ENCODE measurements at places on chromosomes 6 and 20.

GRCh38 chr6:21437581-21437980, 156.0 kb upstream of the SOX4 start:
- no peak for DNase-seq

DNA sequence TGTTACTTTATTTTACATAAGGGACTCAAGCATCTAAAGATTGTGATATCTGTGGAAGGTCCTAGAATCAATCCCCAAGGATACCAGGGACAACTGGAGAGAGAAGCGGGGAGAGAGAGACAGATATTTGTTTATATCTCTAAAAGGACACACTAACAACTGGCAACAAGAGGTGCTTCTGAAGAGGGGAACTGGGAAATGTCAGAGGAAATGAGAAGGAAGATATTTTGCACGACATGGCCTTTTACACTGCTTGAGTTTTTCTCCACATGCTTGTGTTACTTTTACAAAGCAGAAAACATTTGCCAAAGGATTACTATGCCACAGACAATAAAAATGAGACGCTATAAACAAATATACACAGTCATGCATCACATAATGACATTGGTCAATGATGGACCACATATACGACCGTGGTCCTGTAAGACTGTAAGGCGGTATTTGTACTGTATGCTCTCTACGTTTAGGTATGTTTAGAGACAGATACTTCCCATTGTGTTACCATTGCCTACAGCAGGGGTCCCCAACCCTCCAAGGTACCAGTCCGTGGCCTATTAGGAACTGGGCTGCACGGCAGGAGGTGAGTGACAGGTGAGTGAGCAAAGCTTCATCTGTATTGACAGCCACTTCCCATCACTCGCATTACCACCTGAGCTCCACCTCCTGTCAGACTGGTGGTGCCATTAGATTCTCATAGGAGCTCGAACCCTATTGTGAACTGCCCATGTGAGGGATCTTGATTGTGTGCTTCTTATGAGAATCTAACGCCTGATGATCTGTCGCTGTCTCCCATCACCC, 64.6 kb upstream of the PTPN1 start:
- DNase-seq = no peak

- DNase-seq = no peak
Measured at GRCh38 chr20:41048461-41049301, 20.1 kb downstream of the TOP1 start.

DNA sequence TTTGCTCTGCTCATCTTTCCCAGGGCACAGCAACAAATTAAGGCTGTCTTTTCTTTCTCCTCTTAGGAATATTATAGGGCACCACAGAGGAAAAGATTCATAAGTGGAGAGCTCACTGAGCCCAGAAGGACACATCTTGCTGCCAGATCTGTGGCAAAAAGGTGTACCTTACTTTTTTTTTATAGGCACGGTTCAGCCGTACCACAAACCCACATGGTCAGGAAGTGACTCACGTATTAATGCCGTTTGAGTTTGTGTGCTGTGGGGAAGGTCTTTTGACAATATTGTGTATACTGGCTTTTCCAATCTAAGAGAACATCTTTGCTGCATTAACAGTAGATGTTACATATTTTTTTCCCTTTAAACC, 28.4 kb downstream of the PAQR8 start:
- no peak for DNase-seq

DNA sequence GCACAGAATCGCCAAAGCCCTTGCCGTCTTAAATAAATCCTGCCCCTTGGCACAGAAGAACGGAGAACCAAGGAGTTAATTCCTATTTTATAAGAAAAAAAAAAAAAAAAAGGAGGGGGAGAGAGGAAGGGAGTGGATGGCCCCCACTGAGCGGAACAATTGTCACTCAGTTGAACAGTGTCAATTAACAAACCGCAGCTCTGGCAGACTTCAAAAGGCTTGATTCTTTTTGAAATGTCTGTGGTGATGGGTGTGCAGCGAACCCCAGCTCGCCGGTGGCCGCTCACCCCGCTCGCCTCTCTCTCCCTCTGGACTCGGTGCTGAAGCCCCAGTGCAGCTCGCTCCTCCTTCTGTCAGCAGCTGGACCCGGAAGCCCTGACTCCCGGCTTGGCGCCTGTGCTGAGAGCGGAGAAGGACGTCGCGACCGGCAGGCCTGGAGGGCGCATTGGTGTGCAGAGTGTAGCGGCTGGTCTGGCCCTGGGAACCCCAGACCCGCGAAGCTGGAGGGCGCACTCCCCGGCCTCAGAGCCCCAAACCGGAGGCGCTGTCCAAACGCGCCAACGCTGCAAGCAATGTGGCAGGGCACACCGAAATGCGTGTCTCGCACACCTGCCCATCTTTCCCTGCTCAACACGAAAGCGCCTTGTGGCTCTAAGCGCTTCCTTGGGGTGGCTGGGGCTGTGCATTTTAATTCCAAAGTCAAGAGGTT, 3.4 kb downstream of the LINC00237 start:
- peak; percentile 72 for DNase-seq

DNA sequence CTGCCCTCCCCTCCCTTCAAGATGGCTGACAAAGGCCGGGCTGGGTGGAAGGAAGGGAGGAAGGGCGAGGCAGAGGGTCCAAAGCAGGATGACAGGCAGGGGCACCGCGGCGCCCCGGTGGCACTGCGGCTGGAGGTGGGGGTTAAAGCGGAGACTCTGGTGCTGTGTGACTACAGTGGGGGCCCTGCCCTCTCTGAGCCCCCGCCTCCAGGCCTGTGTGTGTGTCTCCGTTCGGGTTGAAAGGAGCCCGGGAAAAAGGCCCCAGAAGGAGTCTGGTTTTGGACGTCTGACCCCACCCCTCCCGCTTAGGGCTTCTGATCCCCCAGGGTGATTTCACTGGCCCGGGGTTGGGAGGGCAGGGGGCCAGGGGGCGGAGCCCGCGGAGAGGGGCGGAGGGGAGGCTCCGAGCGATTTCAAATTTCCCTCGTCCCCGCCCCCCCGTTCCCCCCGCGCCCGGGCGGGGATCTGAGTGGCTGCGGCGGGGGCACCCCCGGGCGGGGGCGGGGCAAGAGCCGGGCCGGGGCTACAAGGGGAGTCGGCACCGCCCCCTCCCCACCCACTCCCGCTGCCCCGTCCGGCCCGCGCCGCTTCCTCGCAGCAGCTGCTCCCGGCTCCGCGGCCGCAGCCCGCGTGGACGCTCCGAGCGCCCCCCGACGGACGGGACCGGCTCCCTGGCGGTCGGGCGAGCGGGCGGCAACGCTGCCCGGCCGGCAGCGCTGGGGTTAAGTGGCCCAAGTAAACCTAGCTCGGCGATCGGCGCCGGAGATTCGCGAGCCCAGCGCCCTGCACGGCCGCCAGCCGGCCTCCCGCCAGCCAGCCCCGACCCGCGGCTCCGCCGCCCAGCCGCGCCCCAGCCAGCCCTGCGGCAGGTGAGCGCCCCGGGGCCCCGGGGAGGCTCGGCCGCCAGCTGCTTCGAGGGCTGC, at the start of gene DNMT3B:
Gene DNMT3B (plus strand): TSS at position 555 of the 923 bp plus-strand sequence. CDS start 17,939 bp downstream, outside the sequence.
- peak; percentile 97 for DNase-seq

DNA sequence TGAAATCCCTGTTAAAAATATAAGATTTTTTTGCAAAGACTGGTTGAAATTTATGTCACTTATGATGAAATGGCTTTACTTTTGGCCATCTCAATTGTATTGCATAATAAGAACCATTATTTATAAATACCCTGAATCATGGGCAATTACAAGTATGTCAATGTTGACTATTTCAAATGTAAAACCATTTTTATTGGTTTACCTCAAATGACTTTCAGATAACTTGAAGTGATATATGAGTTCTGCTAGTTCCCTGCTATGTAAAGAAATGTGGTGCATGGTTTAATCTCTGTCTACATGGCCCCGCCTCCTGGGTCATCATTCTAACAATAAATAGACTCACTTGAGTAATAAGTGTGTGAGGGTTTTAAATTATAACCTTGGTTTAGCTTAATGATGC, 275.6 kb upstream of the PREP start:
- DNase-seq = no peak

DNA sequence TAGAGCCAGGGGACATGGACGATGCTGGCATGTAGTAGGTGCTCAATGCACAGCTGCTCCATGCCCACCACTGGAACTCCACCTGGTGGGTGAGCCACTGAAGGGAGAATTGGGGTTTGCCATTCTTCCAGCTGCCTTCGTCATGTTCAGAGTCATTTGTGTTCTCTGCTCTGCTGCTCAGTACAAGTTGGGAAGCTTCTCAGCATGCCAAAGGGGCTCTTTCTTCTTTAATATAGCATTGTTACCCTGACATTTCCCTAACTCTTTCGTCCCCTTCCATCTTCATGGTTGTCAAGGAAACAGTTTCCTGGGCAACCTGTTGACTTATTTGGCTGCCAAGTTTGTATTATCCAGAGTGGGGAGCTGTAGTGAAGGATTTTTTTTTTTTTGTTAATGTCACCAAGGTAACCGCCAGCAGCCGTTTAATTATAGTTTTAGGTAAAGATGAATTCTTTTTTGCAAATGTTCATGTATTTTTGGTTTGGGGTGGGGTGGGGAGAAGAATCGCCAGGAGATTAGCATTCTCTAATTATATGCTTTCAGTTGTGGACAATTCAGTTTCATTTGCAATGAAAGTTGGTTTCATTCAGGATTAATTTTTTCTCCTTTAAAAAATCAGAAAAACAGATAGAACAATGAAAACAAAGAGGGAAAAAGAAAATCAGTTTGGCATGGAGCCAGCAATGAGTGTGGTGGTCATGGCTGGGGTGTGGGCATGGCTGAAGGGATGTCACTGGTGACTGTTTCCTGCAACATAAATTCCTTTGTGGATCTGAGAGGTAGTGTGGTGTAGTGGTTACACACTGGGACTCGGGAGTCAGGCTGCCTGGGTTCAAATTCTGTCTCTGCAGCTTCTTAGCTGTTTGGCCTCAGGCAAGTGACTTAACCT, 73.0 kb upstream of the KCNG1 start:
- DNase-seq = no peak

- DNase-seq = no peak
Measured at GRCh38 chr6:158978757-158979156, 21.2 kb downstream of the RSPH3 start.

GRCh38 chr20:24985802-24986201, 6.7 kb downstream of the APMAP start:
- no peak for DNase-seq

DNA sequence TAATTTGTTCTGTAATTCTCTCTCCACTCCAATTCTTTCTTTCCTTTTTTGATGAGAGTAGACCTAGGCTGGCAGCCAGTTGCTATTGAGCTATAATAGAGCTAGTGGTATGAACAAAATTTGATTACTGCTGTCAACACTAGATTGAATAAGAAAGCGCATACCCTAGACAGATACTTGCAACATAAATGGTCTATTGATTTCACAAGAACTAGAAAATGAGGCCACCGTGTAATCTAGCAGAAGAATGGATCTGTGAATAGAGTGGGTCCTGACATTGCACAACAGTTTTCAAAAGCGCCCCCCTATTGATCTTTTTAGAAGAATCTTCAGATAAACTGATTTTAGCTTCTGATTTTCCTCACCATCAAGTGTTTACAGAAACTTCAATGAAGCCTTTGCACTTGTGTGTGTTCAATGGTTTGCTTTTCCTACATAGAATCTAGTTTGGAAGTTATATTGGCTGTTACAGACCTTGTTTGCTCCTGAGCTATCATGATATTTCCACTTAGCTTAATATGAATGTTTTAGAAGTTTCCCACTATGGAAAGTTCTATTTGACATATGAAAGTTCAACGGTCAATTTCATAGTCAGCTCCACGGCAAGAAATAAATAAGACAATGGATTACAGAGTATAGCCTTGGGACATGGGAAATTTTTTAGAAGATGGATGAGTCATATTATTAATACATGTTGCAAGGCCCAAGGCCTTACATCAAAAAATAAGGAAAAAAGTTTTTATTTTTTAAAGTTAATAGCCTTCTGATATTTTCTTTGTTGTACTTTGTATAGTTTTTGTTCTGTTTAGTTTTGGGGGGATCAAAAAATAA, 55.6 kb downstream of the UTRN start:
- DNase-seq = no peak

DNA sequence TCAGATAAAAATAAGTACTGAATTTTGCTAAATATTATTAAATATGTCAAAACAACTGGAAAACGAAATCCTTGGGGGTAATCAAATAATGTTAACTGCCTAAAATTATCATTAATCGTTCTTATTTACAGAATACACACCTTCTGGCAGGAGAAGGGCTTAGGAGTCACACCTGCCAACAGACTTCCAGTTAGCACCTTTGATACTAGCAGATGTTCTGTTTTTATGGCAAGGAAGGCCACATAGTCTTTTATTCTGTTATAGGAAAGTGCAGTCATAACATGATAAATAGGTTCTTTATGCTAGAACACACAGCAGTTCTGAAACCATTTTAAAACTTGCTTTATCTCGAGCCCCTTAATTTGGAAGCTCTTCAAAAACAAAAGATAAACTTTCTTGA, 464.1 kb downstream of the UTRN start:
- no peak for DNase-seq

GRCh38 chr6:148790817-148791216, 44.0 kb downstream of the UST start:
- no peak for DNase-seq

- DNase-seq = no peak
Measured at GRCh38 chr6:19587238-19587942, 249.8 kb upstream of the ID4 start.

- peak; percentile 29 for DNase-seq
Measured at GRCh38 chr6:29974901-29975560, 32.7 kb downstream of the HLA-A start.

- DNase-seq = peak; percentile 71
Measured at GRCh38 chr6:52503851-52504781, 72.7 kb downstream of the TRAM2 start.

DNA sequence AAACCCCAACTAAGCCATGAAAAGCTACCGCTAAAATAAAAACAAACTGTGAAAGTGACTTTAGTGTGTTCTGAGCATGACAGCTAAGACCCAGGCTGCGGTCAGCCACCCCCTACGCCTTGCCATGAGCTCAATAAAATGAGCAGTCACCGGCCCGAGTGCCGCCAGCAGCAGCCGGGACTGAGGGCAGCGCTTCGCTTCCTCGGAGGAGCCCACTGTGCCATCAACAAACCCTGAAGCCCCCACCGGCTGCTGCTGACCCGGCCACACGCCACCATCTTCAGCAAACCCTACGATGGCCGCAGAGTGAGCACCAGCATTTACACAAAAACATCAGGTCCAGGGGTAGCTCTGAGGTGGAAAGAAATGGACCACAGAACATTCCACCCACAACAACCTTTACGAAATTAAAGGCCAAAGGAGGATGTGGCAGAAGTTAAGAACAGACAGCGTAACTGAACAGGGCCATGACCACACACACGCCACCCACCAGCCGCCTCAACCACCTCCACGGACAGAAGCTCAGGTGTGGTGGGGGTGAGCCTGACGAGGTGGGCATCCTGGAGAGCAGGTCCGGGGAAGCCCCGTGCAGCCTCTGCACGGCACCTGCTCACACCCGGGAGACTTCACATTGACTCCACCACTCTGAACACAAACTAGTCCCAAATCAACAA, 67.0 kb downstream of the THBS2 start:
- no peak for DNase-seq

Measured in iPS-NIHi11 (cell line).